Esophagus squamous epithelium (tissue), 5 donors: ENCODE measurements at places on chromosomes 7 and 10. TPM values are rescaled to one million over a fixed set of nuclear protein-coding genes. Genes with fewer than 3 reads are reported as not detected.

GRCh38 chr7:108360058-108360800 lies 96.0 kb downstream of the NRCAM start:
- no peak overlapping the region for H3K27ac ChIP-seq
- no peak for DNase-seq
- H3K4me3 ChIP-seq: no peak overlapping the region

DNA sequence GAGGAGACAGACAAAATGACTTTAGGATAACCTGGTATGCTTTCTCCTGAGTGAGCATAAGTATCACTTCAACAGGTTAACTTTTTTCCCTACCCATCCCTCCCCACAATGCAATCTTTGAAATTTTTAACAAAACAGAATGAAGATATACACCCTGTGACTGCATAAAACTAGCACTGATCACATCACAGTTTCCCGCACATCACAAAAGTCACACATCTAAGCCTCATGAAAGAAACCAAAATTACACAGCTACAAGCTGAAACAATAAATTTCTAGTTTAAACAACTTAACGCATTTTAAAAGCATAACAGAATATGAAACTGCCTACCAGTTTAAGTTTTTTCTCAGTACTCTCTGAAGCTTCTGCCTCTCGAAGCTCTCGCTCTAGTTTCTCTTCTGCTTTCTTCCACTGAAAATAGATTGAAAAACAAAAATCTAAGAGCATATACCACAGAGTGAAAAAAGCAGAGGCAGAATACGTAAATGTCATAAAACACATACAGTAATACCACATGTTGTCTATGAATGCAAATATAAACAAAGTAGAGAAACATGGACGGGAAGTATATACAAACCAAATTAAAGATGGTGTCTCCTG lies 18.1 kb downstream of the NOC3L start:
- H3K4me3 ChIP-seq: no peak overlapping the region
- no peak overlapping the region for H3K27ac ChIP-seq
- no peak for DNase-seq
- H3K36me3 ChIP-seq: peaks cover 97% of the 10 kb centered on the region
- H3K4me1 ChIP-seq: no peaks in the 10 kb centered on the region

GRCh38 chr7:80097756-80098155 lies 36.9 kb upstream of the GNAI1 start:
- no peak for DNase-seq
- no peaks in the 10 kb centered on the region for H3K4me1 ChIP-seq
- H3K4me3 ChIP-seq: no peak overlapping the region
- no peak overlapping the region for H3K27ac ChIP-seq
- no peaks in the 10 kb centered on the region for H3K36me3 ChIP-seq
- no peaks in the 10 kb centered on the region for H3K27me3 ChIP-seq

DNA sequence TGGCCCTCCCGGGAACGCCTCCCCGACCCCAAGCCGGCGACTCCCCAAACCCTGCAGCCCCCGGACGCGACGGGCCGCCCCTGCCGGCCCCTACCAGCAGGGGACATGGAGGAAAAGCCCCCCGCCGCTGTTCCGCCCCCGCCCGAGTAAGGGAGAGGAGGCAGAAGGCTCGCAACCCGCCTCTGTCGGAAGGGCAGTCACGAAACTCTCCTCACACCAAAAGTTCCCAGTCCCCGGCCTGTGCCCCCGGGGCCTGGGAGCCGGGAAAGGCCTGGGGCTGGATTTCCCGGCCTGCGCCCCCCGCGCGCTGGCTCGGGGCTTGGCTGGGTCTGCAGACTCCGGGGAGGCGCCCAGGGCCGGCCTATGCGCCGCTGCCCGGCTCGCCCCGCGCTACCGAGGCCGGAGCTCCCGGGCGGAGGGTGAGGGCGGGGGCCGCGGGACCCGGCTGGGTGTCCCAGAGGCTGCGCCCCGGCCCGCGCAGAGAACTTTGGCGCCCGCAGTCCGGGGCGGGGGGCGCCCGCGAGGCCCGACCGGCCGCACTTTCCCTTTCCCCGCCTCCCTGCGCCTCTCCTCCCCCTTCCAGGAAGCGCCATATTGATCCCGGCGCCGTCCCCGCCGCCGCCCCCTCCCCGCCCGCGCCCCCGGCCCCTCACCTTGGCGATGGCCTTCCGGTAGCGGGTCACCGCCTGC lies 728 bp downstream of the PARD3 start:
- H3K36me3 ChIP-seq: no peaks in the 10 kb centered on the region
- no peaks in the 10 kb centered on the region for H3K4me1 ChIP-seq
- peak overlapping the region; percentile 73 for H3K4me3 ChIP-seq
- peak overlapping the region; percentile 96 for H3K27ac ChIP-seq
- DNase-seq: no peak
- no peaks in the 10 kb centered on the region for H3K27me3 ChIP-seq

DNA sequence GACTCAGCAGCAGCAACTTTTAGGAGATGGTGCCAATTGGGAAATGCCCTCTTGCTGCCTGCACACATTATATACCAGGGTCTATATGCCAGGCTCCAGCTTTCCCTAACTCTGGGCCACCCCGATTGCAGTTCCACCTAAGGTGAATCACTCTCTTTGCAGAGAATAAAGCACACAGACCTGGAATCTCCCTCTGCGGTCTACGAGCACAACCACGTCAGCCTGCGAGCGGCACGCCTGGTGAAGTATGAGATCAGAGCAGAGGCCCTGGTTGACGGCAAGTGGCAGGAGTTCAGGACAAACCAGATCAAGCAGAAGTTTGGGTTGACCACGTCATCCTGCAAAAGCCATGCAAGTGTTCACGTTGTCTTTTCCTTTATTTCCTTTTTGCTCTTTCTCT lies 38.2 kb upstream of the PLEKHA1 start:
- no peak for DNase-seq
- H3K36me3 ChIP-seq: no peaks in the 10 kb centered on the region
- H3K27ac ChIP-seq: peak overlapping the region; percentile 73
- no peak overlapping the region for H3K4me3 ChIP-seq
- H3K27me3 ChIP-seq: no peaks in the 10 kb centered on the region

- peak overlapping the region; percentile 23 for H3K4me3 ChIP-seq
- H3K27me3 ChIP-seq: no peaks in the 10 kb centered on the region
- H3K4me1 ChIP-seq: peaks cover 74% of the 10 kb centered on the region
- H3K36me3 ChIP-seq: peaks cover 5% of the 10 kb centered on the region
- H3K27ac ChIP-seq: peak overlapping the region; percentile 96
- DNase-seq: no peak
Measured at GRCh38 chr10:80473692-80474596, 19.8 kb downstream of the TSPAN14 start.

DNA sequence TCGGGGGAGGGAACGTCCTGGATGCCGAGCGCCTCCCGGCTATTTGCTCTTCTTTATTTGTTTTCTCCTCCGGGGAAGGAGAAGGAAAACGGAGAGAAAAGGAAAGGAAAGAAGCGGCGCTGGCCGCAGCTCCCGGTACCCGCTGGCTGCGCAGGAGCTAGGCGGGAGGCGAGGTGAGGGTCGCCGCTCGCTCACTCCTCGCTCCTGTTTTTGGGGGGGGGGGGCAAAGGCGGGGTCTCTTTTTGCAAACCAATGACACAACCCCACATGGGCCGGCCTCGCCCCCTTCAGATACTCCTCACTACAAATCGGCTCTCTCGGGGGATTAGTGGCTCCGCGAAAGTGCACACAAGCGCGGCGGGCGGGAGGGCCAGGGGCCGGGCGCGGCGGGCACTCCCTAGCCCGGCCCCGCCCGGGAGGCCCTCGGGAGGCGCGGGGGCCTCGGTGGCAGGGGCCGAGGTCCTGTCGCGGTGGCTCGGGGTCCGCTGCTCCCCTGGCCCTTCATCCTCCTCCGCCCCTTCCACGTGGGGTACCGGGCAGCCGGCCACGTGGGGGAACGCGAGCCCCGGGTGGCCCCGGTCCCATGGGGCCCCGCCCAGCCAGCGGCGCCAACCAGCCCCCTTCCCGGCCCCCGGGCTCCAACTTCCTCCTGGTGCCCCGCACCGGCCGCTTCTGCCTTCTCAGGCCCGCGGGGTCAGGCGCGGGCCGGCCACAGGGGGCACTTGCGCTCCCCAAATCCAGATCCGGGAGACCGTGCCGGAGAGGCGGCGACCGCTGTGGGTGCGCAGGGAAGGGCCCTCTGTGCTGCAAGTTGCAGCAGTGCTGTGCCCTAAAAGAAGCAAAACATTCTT lies 718 bp upstream of the CTBP2 start:
- peaks cover 45% of the 10 kb centered on the region for H3K4me1 ChIP-seq
- H3K27ac ChIP-seq: peak overlapping the region; percentile 98
- no peaks in the 10 kb centered on the region for H3K27me3 ChIP-seq
- peak overlapping the region; percentile 81 for H3K4me3 ChIP-seq
- peak; percentile 37 for DNase-seq

CPEB3 gene
- total RNA-seq: 7.2 TPM

NEBL gene
- 66.0 TPM for total RNA-seq
